ENCODE measurements at places on chromosomes 11 and 22.

- no peak for DNase-seq
Observed at GRCh38 chr11:116557282-116557681, 215.5 kb downstream of the BUD13 start.

- DNase-seq = no peak
Observed at GRCh38 chr11:76801736-76802135, 18.6 kb downstream of the TSKU start.

DNA sequence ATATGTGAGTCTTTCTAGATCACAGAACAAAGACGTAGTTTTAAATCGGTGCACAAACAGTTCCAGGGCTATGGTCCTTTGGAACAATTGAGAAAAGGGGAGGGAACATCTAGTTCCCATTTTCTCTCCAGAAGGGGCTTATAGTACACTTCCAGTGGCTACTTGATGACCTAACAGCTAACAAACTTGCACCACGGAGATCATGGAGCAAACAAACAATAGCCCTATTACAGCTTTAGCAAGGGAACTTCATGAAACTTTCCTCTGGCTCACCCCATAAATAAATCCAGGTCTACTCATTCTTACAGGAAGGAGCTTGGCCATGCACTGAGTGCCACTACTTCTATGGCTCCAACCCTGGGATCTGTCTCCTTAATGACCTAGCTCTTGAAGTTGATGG, 8.3 kb upstream of the FOLR2 start:
- DNase-seq = no peak

DNA sequence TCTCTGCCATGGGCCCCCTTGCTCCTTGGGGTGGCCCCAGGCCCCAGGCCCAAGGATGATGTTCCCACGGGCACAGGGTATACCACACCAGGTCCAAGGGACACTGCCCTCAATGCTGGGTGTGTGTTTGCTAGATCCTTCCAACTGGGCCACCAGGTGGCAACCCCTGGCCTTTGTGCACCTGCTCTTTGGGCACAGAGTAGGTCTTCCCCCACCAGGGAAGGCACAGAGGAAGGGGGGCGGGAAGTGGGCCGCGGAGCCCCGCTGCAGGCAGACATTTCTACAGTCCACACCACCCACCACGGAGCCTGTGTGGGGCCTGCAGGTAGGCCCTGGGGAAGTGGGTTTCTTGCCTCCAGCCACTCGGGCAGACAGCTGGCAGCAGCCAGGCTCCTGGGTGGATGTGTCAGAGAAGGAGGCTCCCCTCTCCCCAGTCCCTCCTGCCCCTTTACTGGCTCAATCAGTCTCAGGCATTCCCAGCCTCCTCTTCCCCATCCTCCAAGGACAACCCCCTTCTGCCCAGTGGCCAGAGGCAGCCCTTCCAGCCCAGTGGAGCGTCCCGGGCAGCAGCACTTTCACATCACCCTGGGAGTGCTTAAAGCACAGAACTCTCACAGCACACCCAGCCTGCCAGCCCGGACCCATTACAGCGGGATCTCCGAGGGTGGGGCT, 21.6 kb downstream of the MAFF start:
- DNase-seq = no peak

- DNase-seq = no peak
Observed at GRCh38 chr11:2413742-2414579, 13.4 kb downstream of the TSSC4 start.

- no peak for DNase-seq
Observed at GRCh38 chr22:48297296-48297695, 1530.4 kb downstream of the BRD1 start.

DNA sequence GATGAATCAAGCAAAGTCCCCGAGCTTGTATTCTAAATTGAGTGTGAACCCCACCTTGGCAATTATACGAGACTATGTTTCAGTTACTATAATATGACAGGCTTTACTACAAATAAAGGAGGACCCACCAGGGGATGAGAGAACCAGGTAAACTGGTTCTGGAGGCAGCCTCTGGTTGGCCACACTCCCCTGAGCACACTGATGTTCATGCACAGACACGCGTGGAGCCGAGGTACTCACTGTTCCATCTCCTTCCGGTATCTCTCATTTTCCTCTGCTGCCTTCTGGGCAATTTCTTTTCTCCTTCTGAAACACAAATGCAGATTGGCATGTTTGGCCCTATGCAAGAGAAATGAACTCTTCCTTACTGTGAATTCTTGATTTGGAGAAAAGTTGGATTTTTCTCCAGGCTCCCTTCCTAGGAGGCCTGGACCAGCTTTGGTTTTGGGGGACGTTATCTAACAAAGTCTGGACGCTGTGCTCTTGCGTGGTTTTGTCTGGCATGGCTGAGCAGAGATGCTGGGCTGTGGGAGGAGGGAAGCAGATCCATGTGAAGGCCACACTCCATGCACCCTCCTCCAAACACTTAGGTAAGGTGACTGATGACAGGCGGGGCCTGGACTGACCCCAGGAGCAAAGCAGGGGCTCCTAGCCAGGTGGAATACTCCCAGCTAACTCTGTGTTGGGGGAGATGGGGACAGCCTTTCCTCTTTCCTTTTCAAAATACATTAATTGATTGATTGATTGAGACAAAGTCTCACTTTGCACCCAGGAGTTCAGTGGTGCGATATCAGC, 22.9 kb downstream of the USH1C start:
- no peak for DNase-seq

- no peak for DNase-seq
Observed at GRCh38 chr11:134332189-134332631, 422 bp downstream of the GLB1L2 start.

DNA sequence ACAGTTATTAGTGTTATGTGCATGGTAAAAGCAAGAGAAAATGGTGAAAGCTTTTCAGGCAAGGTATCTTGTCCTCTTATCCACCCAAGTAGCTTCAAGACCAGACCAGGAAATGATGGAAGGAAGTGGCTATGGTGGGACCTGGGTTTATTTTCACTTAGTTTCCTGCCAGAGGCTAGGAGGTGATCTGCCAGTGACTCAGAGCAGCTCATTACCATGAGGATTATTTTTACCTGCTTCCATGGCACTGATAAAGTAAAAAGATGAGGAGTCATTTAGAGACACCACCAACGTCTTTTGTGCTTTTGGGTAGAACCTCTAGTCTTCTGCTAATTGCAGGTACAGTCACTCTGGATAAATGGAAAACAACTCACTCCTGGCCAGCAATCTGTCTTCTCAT, 339.9 kb upstream of the KIRREL3 start:
- DNase-seq = no peak

GRCh38 chr11:98625526-98625925, 395.2 kb upstream of the CNTN5 start:
- DNase-seq = no peak

DNA sequence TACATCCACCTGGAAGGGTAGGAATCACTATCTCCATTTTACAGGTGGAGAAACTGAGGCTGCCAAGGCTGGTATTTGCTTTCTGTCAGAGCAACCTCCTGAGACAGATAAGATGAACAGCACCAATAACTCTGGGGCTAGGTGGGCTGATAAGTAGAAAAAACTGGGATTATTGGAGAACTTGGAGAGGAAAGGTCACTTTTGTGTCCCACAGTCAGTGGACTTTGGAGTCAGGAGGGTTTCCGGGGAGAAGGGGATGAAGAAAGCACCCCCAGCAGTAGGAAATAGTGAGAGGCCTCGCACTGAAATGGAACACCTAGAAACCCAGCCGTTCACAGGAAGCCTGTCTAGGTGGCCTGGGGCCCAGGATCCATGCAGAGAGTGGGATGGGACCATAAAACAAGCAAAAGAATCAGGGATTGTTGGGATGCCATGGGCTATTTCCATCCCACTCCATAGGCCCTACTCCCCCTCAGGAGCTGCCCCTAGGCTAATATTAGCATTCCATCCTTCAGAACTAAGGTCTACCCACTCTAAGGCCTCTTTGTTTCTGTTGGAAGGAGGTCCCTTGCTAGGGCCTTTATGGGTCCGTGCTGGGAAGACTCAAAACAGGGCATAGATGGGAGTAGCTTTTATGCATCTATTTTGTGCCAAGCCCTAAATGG, 31.0 kb upstream of the FCHSD2 start:
- no peak for DNase-seq

- no peak for DNase-seq
Observed at GRCh38 chr11:133636711-133637355, 104.5 kb upstream of the OPCML start.

GRCh38 chr11:130465263-130465662, 16.8 kb downstream of the ADAMTS15 start:
- no peak for DNase-seq

DNA sequence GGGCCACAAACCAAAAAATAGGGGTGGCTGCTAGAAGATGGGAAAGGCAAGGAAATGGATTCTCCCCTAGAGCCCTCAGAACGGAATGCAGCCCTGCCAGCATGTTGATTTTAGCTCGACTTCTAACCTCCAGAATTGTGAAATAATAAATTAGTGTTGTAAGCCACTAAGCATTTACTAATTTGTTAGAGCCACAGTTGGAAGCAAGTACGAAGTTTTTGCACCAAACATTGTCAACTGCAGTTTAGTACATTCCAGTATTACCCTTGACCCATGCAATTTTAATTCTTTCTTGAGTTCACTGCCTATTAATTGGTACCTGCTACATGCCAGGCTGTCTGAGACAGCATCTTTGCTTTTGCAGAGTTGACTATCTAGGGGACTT, 32.2 kb downstream of the PARVA start:
- no peak for DNase-seq

- no peak for DNase-seq
Observed at GRCh38 chr11:112694813-112695212, 266.4 kb upstream of the NCAM1 start.

DNA sequence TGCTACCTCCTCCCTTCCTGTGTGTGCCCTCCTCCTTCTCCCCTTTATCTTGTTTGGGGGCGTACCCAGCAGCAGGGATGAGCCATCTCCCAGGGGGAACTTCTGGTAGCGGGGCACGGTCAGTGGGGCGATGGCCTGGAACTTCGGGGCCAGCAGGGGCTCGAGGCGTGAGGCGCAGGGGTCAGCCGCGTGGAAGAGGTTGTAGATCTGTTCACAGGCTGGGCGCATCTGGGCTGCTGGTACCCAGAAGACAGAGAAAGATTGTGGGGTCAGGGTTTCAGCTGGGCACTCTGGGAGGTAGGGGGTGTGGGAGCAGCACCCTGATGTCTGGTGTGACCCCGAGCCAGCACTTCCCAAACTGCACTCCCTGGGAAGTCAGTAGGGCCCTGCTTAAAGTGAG, 9.1 kb downstream of the PITPNM1 start:
- no peak for DNase-seq

Measured in non-pigmented ciliary epithelial cell (primary cell).